ENCODE measurements at places on chromosomes 2 and 18.

DNA sequence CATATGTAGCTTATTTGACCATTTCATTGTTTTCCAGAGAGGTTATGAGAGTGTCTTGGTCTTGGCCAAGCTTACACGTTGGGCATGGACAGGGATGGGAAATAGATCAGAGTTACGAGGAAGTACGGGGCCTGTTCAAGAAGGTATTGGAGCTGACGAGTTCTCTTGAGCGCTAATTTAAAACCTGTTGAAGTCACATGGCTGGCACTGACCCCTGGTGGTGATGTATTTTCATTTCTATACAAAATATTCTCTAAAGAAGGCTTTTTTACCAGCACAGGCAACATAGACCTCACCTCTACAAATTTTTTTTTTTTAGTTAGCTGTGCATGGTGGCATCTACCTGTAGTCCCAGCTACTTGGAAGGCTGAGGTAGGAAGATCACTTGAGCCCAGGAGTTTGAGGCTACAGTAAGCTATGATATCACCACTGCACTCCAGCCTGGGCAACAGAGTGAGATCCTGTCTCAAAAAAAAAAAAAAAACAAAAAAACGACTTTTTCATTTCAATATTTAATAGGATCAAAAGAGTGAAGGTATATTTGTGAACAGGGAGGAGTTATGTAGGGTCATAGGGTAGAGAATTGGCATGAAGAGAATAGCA lies 19.6 kb downstream of the UGP2 start:
- DNase-seq: no peak

GRCh38 chr2:71299507-71299906 lies 32.1 kb upstream of the ZNF638 start:
- no peak for DNase-seq

- no peak for DNase-seq
Observed at GRCh38 chr18:48608581-48608980, 69.8 kb downstream of the CTIF start.

GRCh38 chr2:953408-953807 lies 2.8 kb downstream of the SNTG2 start:
- DNase-seq: no peak

GRCh38 chr2:217193431-217194340 lies 333.8 kb upstream of the TNP1 start:
- no peak for DNase-seq

DNA sequence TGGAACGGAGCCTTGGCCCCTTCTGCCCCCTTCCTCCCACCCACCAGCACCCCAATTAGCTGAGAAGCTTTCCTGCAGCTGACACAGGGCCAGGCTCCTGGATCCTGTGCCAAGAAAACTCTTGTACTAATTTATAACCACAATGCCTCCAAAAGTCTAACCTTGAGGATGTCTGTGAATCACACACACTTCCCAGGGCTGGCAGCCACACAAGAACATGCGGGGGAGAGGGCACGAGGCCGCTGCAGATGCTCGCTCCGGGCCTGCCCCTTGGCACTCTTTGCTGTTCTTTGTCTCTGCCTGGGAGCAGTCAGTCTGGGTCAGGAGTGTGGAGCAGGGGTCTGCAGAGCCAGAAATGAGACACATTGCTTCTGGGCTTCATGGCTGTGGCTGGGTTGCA lies 62.7 kb upstream of the KIF5C start:
- no peak for DNase-seq

DNA sequence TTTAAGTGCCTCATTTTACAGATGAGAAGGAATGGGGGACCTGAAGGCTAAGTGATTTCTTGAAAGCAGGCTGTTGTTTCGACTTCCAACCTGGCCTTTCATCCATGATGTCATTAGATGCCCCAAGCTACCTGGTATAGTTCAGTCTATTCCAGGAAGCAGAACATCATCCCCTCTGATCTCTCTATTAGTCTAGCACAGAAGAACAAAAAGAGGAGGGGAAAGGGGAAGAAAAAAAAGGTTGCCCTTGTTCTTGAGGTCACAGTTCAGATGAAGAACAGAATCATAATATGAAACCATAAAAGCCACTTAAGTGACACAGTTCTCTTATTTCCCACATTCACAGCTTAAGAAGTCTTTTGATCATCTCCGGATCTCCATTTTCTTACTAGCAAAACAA lies 386.2 kb upstream of the HNRNPA3 start:
- DNase-seq: no peak

DNA sequence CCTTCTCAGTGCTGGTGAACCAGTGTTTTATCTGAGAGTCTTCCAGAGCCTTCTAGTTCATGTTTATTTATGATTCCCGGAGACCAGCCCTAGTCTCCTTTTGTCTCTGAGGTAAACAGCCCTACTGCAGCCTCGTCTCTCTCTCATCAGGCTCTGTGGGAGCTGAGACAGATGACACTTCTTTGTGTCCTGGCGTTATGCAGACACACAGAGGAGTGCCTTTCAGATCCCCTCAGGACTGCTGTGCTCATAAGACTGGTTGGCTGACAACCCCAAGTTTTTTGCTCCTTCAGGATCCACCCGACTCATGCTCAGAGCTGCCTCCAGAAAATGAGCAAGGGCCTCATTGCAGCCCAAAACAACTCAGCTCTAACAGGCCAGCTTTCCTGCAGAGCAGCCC lies 523.8 kb upstream of the SPHKAP start:
- no peak for DNase-seq

- no peak for DNase-seq
Observed at GRCh38 chr18:30265190-30265589, 777.4 kb downstream of the DSC3 start.

- DNase-seq: no peak
Observed at GRCh38 chr2:67854103-67854743, 208.6 kb downstream of the C1D start.

GRCh38 chr2:104856973-104857261 lies 3.0 kb downstream of the POU3F3 start:
- no peak for DNase-seq

DNA sequence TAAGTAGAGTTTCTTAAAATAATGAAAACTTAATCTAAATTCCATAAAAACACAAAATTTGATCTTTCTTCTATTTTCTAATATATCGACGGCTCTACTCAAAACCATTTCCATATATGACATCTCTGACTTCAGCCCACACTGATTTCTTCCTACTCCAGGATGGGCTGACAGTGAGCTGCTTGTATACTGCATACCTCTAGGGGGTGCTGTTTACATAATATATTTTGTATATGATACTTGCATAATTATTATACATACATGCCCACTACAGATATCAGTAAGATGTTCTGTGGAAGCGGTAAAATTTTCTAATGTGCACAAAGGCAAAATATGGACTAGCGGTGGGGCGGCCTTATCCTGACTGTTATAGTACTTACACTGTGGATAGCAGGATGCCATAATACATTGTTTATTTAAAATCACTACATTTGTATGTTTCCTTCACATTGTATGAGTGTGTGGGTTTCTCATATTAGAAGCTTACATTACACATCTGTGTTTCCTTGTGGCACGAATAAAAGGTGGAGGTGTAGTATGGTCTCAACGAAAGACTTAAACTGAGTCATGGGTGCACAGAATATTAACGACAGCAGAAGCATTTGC lies 66.1 kb upstream of the NXPH2 start:
- no peak for DNase-seq

DNA sequence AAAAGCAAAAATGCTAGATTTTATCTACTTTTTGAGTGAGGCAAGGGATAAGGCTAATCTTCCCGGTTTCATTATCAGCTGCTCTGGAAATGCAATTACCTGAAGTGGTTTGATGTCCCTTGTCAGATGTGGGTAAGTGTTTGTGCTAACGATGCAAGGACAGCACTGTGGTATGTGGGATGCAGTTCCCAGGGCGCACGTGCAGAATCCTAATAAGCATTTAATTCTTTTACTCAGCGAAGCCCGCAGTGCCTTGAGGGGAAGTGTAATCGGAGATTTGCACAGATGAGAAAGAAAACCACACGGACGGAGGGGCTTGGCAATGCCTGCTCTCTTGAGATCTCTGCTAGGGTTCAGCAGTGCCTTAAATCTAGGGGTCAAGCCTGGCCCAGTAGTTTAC lies 108.5 kb upstream of the LYPD6 start:
- DNase-seq: no peak

DNA sequence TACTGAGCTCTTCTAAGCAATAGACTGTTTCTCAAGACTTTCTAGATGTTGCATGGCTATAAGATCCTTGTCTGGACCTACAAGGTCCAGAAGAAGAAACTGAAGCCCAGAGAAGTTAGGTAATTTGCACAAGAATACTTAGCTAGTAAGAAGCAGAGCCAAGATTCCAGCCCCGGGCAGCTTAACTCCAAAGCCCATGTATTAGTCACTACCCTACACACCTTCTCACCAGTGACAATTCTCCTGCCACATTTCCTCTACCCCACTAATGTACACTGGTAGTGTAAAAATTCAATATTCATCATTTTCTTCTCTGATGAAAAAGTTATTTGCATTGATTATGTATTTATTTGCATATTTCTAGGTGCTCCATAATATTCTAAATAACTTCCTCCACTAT lies 95.5 kb upstream of the CREB1 start:
- no peak for DNase-seq

- no peak for DNase-seq
Observed at GRCh38 chr2:26555246-26556133, 77.6 kb upstream of the OTOF start.

DNA sequence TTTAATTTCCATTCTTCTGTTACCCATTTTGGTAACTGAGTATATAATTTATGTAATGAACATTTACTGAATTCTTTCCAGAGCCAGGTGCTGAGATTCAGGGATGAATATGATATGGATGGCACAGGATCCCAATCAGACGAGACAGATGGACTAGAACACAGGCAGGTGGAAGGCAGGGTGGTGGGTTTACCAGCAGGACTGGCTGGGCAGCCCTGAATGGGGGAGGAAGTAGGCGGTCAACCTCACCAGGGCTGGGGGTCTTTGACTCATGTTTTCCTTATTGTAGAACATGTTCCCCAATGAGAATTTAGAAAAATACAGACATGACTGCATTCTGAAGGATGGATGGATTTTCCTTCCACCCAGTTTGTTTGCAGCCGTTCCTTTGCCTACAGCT lies 80.3 kb downstream of the CIB4 start:
- DNase-seq: no peak

DNA sequence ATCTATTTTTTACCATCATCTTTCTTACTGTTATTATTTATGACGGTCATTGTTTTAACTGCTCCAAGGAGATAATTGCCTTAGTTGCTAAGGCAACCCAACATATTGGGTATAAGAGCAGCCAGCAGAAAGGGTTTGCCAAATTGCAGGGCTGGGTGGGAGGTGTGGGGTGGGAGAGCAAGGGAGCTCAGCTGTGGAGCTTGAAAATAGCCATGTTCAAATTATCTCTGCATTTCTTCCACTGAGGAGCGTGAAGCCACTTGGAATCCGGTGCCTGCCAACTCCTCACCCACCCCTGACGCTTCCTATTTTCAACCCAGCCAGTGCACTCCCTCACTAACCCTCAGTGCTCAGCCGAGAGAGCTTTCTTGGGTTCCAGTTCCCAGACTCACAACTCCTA lies 60.8 kb downstream of the SETBP1 start:
- no peak for DNase-seq

GRCh38 chr2:68564426-68564825 lies 79.0 kb upstream of the PROKR1 start:
- no peak for DNase-seq

DNA sequence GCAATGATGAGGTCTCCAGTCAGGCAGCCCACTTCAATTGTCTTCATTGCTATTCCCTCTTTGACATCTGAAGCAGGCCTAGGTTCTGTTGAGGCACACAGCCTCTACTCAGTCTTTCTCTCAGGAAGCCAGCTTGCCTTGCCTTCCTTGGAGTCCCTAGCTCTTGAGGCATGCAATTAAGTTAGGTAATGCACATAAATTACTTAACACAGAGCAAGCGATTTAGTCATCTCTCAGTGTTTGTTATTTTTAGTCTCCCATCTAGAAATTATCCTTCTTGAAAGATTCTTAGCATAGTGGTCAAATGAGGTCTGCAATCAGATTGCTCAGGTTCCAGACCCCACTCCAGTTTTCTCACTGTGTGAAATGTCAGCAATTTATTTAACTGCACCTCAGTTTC lies 32.0 kb downstream of the SULT1C4 start:
- DNase-seq: peak; percentile 48

GRCh38 chr2:3594493-3595281 lies at the start of gene COLEC11:
Gene COLEC11, plus strand, starts transcription at chr2:3595112. Its CDS starts 9,229 bp downstream, at chr2:3604341.
- no peak for DNase-seq

DNA sequence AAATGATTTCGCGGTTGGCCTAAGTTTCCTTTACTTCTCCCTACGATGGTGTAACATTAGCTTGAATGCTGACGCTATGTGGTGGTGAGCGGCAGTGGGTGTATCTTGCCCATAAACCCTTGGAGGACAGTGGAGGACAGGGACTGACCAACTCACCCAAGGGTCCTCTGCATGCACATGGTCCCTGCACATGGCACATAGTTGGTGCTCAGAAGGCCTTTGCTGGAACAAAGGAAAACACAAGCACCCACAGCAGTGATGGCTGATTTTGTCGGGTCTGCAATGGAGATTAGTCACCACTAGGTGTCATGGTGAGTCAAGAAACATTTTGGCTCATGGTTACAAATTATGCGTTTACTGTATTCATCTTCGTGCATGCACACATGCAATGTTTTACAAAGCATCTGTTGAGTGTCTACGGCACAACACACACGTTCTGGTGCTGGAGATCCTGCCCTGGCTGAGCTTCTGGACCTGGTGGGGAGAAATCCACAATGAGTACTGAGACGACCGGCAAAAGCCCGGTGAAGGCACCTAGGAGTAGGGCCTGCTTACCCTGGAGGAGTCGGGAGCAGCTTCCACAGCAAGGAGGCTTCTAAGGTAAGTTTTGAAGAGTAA lies 44.0 kb downstream of the PDCL3 start:
- DNase-seq: no peak

DNA sequence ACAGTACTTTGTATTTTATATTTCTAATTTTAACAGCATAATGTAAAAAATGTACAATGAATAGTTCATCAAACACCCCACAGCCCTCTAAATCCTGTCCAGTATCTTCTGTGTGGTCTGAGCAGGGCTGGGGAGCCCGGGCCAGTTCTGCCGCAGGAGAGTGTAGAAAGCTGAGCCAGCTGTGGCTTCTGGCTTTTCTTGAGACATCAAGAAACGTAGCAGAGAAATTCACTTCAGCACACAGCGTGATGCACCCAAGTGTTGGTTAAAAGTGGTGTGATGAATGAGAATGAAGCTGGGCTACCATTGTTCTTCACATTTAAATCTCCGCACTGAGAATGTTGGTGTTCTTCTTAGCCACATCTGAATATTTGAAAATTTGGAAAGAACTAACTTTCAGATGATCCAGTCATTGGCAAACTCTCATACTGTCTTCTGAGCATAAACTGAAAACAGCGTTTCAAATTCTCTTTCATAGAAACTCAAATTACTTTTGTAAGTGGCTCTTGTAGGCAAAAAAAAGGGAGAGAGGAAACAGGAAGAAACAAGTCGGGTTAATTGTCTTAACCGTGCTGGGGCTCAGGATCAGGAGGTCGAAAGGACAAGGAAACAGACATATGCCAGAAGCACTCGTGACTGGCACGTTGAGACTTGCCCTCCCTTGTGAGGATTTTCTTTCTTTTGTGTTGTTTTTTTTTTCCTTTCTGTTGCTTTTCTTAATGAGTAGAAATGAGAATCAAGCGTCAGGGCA lies 23.4 kb upstream of the TMEM87B start:
- DNase-seq: no peak
